Activated T-helper 9 cell treated with anti-CD3 and anti-CD28 coated beads, Interleukin-2, amount 50 U/mL, for 16 hours (primary cell): ENCODE measurements at places on chromosomes 11 and 22.

GRCh38 chr11:111819161-111819828 is 52.1 kb downstream of the ALG9 start:
- no peak for DNase-seq

DNA sequence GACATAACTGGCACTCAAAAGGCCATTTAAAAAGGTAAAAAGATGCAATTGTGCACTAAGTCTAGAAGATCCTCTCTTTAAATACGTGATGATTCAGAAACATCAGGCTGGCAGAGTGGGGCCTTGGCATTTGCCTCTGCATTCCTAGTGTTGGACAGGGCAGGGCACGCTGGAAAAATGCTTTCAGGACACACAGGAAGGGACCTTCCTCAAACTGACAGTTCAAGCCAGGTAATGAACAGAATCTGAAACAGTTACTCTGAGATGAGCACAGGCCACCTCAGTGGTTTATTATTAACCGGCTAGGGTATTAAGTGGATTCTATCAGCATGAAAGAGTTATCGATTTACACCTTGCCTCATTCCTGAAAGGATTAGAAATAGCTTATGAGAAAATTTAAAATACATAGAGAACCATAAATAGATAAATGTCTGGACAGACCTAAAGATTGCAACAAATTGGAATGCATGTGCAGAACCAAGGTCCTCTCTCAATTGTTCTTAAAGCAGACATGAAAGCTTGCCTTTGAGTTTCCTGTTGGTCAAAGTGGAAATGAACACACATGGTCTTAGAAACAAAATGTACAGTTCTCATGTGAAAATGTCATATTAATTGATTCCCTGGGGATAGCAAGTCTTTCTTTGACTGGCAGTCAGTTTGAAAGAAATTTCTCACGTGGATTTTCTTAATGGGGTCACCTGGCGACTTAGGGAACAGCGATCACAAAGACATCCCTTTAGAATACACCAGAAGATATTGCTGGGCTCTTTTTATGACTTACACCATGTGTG is 21.5 kb upstream of the CSNK2A3 start:
- DNase-seq: no peak

DNA sequence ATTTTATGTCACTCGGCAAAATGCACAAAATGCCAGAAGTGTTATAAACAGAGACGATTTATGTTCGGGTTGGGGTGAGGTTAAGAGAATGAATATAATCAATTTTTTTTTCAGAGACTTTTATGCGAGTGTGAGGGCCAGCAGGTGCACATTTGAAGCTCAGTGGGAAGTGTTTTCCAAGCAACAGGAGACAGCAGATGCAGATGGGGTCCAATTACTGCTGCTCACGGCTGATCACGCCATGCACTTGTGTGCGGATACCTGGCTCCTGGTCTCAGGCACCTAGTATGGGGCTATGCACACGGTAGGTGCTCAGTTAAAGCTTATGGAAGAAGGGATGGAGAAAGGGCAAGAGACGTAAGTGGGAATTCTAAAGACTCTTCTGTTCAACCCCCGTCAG is 249.1 kb downstream of the MIAT start:
- no peak for DNase-seq

GRCh38 chr11:119671561-119672015 is 57.4 kb downstream of the NECTIN1 start:
- no peak for DNase-seq

- no peak for DNase-seq
Observed at GRCh38 chr22:17472932-17473331, 90.4 kb upstream of the SLC25A18 start.
